Heart right ventricle (tissue), 16 donors: ENCODE measurements at places on chromosomes 6 and 20. TPM values are rescaled to one million over a fixed set of nuclear protein-coding genes. Genes with fewer than 3 reads are reported as not detected.

SMLR1 gene
- total RNA-seq = not detected

DEFB132 gene
- not detected for total RNA-seq

PCK1 gene
- total RNA-seq = 0.79 TPM

ACOT13 gene
- 52.3 TPM for total RNA-seq

PHACTR3 gene
- 24.1 TPM for total RNA-seq

GJA10 gene
- total RNA-seq = not detected

HLA-DRA gene
- 72.0 TPM for total RNA-seq

DNA sequence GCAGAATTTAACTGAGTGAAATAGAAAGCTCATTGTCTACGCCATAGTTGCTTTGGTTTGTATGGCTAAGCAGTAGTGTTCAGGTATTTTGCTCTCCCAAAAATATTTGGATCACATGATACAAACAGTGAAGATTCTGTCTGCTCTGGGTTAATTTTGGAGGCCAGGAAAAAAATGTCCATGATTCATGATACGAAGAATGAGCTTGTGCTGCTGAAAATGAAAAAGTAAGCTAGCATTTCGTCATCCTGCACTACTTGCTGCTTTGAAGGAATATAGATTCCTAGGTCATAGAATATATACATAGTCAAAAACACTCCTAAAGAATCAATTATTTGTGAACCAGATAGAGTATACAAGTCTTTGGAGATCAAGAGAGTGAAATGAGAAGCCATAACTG, 8.3 kb downstream of the WRNIP1 start:
- no peaks in the 10 kb centered on the region for H3K27me3 ChIP-seq
- no peak overlapping the region for H3K4me3 ChIP-seq
- peaks cover 85% of the 10 kb centered on the region for H3K4me1 ChIP-seq
- H3K27ac ChIP-seq = no peak overlapping the region
- DNase-seq = no peak

GRCh38 chr6:88536071-88536625, 370.0 kb upstream of the CNR1 start:
- no peak for DNase-seq
- no peaks in the 10 kb centered on the region for H3K36me3 ChIP-seq

GRCh38 chr6:148465011-148465335, 122.3 kb downstream of the SASH1 start:
- H3K27ac ChIP-seq = peak overlapping the region; percentile 67
- no peaks in the 10 kb centered on the region for H3K27me3 ChIP-seq
- no peak overlapping the region for H3K4me3 ChIP-seq
- DNase-seq = no peak
- no peaks in the 10 kb centered on the region for H3K36me3 ChIP-seq

DNA sequence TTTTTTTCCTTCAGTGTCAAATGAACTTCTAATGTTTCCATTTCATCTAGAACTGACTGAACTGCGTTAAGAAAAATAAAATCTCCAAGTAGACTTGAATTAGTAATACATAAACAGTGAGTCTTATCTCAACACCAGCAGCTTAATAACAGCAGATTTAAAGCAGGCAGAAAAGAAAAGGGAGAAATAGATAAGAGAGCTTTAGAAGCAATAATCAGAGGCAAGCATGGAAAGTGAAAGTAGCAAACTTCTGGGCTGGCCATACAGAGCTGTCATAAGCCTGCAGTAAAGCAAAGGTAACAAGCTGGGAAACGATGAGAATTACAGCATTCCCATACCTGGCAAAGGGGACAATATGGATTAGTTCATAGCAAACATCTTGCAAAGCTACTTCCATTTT, 16.9 kb upstream of the ANGPT4 start:
- H3K27ac ChIP-seq = no peak overlapping the region
- H3K27me3 ChIP-seq = no peaks in the 10 kb centered on the region
- no peak overlapping the region for H3K4me3 ChIP-seq
- no peaks in the 10 kb centered on the region for H3K4me1 ChIP-seq
- no peaks in the 10 kb centered on the region for H3K36me3 ChIP-seq

DNA sequence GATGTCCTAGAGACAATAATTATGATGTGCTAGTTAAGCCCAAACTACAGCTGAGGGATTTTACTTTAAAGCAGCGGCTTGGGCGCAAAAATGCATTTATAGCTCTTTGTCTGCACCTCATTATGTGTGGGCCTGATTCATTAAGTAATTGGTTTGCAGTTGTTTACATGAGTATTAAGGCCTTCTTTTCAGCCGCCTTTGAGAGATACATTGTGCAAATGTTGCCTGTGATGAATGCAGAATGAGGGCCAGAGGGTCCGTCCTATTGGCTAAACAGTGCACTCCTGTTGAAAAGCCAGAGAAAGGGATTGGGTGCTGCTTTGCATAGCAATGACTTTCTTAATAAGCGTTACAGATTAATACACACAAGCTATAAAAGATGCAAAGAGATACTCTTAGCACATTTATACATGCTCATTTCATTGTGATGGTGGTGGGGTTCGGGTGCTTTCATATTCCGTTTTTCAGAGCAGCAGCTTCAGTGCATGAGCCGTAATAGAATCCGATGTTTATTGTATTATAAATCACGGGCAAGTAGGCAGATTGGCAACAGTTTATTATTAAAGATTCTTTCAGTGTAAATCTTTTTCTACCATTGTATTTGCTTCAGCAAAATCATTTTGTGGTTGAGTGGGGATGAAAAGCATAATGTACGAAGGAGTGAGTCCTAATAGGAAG, 68.2 kb upstream of the XRN2 start:
- H3K27me3 ChIP-seq = no peaks in the 10 kb centered on the region
- no peak overlapping the region for H3K4me3 ChIP-seq
- peaks cover 7% of the 10 kb centered on the region for H3K4me1 ChIP-seq
- DNase-seq = no peak

GRCh38 chr20:1184638-1185315, at the start of gene TMEM74B:
TSS of gene TMEM74B (minus strand) at chr20:1184981. CDS start at chr20:1183801, 1,180 bp downstream.
- H3K27ac ChIP-seq = no peak within 1 kb of the TSS
- H3K36me3 ChIP-seq = no peaks in the 10 kb centered on the region
- H3K4me3 ChIP-seq = peak within 1 kb of the TSS; percentile 61
- no peak for DNase-seq
- H3K27me3 ChIP-seq = peaks cover 37% of the 10 kb centered on the region

DNA sequence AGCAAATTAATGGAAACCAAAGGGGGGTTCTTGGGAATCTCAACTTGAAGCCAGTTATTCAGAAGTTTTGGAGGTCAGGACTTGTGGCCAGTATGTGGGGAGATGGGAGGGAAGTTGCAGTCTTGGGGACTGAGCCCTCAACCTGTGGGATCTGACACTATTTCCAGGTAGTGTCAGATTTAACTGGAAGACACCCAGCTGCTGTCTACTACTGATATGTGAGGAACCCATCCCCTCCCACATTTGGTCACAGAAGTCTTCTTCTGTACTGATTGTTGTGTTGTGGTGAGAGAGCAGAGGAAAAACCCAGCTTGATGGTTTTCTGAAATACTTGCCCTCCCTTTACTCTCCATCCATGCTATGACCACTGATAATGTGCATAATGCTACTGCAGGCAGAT, 134.0 kb downstream of the QRSL1 start:
- no peaks in the 10 kb centered on the region for H3K36me3 ChIP-seq
- H3K4me3 ChIP-seq = no peak overlapping the region
- no peaks in the 10 kb centered on the region for H3K4me1 ChIP-seq
- no peak for DNase-seq
- H3K27ac ChIP-seq = no peak overlapping the region

GRCh38 chr6:88588938-88589337, 374.5 kb downstream of the RNGTT start:
- no peak for DNase-seq
- H3K27me3 ChIP-seq = no peaks in the 10 kb centered on the region
- H3K36me3 ChIP-seq = no peaks in the 10 kb centered on the region
- no peak overlapping the region for H3K27ac ChIP-seq
- no peaks in the 10 kb centered on the region for H3K4me1 ChIP-seq

GRCh38 chr6:87656857-87657256, 45.2 kb downstream of the AKIRIN2 start:
- H3K27ac ChIP-seq = no peak overlapping the region
- DNase-seq = no peak

DNA sequence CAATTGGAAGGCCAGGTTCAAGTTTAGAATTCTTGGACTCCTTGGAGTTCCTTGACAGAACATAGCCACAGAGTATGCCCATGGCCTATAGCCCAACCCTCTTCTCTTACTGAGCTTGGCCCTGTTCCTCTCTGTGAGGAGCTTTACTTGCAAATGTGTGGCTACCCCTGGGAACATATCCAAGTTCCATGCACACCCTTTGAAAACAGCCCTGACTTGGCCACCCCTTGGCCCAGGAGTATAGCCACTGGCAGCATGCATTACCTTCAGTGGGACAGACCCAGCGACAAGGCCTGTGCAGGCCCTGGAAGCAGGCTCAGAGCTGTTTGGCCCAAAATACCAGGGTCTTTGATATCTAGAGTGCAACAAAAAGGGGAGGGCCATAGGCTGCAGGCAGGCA, 19.5 kb upstream of the MAS1 start:
- no peaks in the 10 kb centered on the region for H3K4me1 ChIP-seq
- H3K27ac ChIP-seq = no peak overlapping the region
- H3K36me3 ChIP-seq = no peaks in the 10 kb centered on the region
- H3K4me3 ChIP-seq = no peak overlapping the region

- H3K4me3 ChIP-seq = no peak overlapping the region
- no peaks in the 10 kb centered on the region for H3K36me3 ChIP-seq
- H3K27ac ChIP-seq = no peak overlapping the region
- DNase-seq = no peak
- H3K27me3 ChIP-seq = peaks cover 5% of the 10 kb centered on the region
Measured at GRCh38 chr20:60473211-60473610, 515.0 kb downstream of the CDH26 start.

- no peaks in the 10 kb centered on the region for H3K36me3 ChIP-seq
- H3K27me3 ChIP-seq = no peaks in the 10 kb centered on the region
- H3K4me1 ChIP-seq = no peaks in the 10 kb centered on the region
- no peak overlapping the region for H3K27ac ChIP-seq
- DNase-seq = no peak
Measured at GRCh38 chr6:48113130-48113529, 2.1 kb upstream of the PTCHD4 start.

GRCh38 chr20:51396365-51396909, 146.1 kb downstream of the NFATC2 start:
- no peaks in the 10 kb centered on the region for H3K36me3 ChIP-seq
- H3K27me3 ChIP-seq = no peaks in the 10 kb centered on the region
- peaks cover 77% of the 10 kb centered on the region for H3K4me1 ChIP-seq
- no peak overlapping the region for H3K4me3 ChIP-seq

GRCh38 chr20:34916774-34917354, 38.7 kb downstream of the GSS start:
- H3K27me3 ChIP-seq = no peaks in the 10 kb centered on the region
- H3K36me3 ChIP-seq = peaks cover 43% of the 10 kb centered on the region
- peak overlapping the region; percentile 60 for H3K27ac ChIP-seq
- H3K4me1 ChIP-seq = peaks cover 40% of the 10 kb centered on the region
- DNase-seq = no peak

DNA sequence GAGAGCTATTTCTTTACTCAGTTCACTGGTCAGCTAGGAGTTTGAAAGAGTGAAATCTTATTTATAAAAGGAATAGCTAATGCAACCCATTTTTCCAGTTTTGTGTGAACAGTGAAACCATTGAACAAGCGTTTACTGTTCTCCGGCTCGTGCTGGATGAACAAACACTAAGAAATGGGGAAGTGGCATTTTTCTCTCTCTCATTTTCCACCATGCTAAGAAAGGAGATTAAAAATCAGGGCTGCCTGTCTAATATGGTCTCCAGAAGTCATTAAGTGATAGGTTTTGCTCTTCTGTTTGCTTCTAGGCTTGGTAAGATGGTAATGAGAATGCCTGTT, 774 bp upstream of the SFT2D1 start:
- no peaks in the 10 kb centered on the region for H3K36me3 ChIP-seq
- DNase-seq = no peak

- H3K27ac ChIP-seq = no peak overlapping the region
- no peaks in the 10 kb centered on the region for H3K36me3 ChIP-seq
- no peak overlapping the region for H3K4me3 ChIP-seq
- no peaks in the 10 kb centered on the region for H3K27me3 ChIP-seq
- no peak for DNase-seq
- no peaks in the 10 kb centered on the region for H3K4me1 ChIP-seq
Measured at GRCh38 chr6:160863782-160864181, 127.8 kb upstream of the MAP3K4 start.

GRCh38 chr6:127900935-127901334, at the start of gene THEMIS:
TSS of gene THEMIS (minus strand) at chr6:127901058. CDS start at chr6:127900932, 126 bp downstream.
- no peak within 1 kb of the TSS for H3K4me3 ChIP-seq
- no peaks in the 10 kb centered on the region for H3K36me3 ChIP-seq
- H3K4me1 ChIP-seq = peaks cover 4% of the 10 kb centered on the region
- no peak within 1 kb of the TSS for H3K27ac ChIP-seq

DNA sequence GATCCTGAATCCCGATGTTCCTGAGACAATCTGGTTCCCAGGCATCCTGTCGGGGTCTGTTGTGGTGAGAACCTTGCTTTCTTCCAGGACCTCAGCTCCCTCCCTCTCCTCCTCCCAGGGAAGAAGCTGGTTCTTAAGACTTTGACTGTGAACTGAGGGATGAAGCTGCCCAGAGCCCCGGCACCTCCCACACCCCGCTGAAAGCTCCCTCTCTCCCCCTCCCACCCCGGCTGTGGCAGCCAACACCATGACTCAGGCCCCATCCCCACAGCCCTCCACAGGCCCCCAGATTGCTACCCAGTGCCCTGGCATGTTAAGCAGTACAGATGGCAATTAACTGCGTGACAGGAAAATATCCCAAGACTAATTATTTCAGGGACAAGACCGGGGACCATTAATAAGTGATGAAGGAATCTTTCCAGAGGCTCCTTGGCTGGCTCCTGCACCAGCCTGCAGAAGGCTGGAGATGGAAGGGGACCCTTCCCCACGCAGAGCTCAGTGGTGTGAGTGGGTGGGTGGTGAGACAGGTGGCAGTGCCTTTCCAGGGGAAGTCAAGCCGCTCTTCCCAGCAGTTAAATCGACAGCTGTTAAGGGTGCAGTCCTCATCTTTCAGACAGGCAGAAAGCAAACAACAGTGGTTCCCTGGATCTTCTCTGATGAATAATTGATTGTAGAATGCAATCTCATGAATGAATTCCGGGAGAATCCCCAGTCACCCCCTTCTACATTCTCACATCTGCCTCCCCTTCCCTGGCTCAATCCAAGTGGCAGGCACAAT, 237.9 kb downstream of the LRFN2 start:
- H3K36me3 ChIP-seq = no peaks in the 10 kb centered on the region
- H3K4me1 ChIP-seq = peaks cover 8% of the 10 kb centered on the region
- DNase-seq = no peak
- no peaks in the 10 kb centered on the region for H3K27me3 ChIP-seq
- H3K27ac ChIP-seq = no peak overlapping the region

DNA sequence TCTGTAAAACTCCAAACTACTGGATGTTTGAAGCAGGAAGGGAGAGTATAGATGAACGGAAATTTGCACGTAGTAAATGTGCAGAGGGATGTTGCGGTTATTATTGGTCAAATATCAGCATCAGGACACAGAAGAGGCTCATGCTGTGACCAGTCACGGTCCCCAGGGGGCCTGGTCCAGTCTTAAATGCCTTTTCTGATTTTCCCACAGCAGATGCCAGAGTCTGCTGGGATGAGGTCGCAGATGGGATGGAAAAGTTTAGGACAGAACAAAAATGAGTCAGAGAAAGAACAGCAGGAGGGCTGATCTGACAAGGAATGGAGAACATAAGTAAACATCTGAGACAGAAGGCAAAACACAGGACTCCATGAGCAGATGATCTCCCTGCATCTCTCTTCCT, 11.7 kb upstream of the SIRPG start:
- no peak overlapping the region for H3K27ac ChIP-seq
- no peaks in the 10 kb centered on the region for H3K4me1 ChIP-seq
- DNase-seq = peak; percentile 31
- no peaks in the 10 kb centered on the region for H3K36me3 ChIP-seq
- no peaks in the 10 kb centered on the region for H3K27me3 ChIP-seq
- H3K4me3 ChIP-seq = no peak overlapping the region

GRCh38 chr6:24931718-24932691, 3.8 kb downstream of the RIPOR2 start:
- no peak overlapping the region for H3K4me3 ChIP-seq
- peaks cover 41% of the 10 kb centered on the region for H3K4me1 ChIP-seq
- H3K36me3 ChIP-seq = no peaks in the 10 kb centered on the region
- H3K27ac ChIP-seq = peak overlapping the region; percentile 64
- no peak for DNase-seq
- no peaks in the 10 kb centered on the region for H3K27me3 ChIP-seq
